ENCODE measurements at places on chromosomes 5 and 9. TPM values are rescaled to one million over a fixed set of nuclear protein-coding genes. Genes with fewer than 3 reads are reported as not detected.

GRCh38 chr9:80796632-80797031, 892.7 kb downstream of the TLE1 start:
- DNase-seq, result no peak

DNA sequence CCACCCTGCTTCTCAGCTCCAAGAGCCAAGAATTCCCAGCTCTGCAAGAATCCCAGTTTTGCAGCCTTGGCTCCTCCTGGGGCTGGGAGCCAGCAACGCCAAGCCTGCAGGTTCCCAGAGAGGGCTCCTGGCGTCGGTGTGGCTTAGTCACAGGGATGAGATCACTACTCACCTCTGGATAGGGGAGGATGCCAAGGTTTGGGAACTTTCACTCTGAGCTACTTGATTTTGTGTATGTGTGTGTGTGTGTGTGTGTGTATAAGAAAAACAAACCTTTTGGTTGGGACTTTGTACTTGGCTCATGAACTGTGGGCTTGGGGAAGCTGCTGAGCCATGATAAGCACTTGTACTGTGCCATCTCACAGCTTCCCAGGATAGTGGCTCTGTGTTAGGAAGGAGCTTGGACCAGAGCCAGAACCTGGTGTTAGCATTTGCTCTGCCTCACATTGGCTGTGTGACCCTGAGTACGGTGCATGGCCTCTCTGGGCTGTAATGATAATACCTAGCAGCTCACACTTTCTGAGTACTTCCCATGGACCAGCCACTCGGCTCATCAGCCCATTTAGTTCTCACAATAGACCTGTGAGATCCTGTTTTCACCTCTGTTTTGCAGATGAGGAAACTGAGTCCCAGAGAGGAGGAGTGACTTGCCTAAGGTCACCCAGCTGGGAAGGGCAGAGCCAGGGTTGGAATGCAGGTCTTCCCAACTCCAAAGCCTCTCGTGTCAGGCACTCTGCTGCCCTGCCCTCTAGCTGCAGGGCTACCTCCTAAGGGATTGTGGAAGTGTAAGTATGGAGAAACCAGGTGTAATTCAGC, 41.4 kb upstream of the DAB2IP start:
- DNase-seq, result peak; percentile 89

DNA sequence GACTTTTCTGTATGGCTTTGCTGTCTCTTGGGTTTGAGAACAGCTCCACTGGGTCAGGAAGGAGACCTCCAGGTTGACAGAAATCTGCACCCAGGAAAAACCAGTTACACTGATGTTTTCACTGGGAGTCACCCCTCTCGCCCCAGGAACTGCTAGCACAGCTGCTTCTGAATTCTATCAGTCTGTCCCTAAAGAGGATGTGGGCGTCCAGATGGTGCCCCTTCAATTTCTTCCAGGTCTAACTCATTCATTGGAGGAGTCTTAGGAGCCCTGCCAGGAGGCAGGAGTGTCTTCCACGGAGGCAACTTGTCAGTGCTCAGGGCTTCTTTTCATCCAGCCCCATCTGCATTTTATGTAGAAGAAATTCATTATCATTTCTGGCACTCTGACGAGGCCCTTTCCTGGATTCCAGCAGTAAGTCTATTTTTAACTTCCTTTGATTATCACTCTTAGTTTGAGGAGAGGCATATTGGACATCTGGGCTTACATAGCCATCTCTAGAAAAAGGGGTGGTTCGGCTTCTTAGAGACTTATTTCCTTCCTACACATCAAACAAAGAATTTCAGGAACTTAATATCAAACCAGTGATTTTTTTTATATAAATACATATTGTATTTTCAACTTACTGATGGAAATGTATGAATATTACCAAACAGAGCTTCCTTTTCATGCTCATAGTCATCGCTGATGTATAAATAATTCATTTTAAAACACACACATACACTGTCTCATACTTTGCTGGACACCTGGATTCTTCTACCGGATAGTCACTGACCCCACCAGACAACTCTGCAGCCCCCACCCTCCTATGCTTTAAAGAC, 148.8 kb downstream of the IRX2 start:
- no peak for DNase-seq

GRCh38 chr5:22053195-22053594, 799.9 kb downstream of the CDH12 start:
- no peak for DNase-seq

DNA sequence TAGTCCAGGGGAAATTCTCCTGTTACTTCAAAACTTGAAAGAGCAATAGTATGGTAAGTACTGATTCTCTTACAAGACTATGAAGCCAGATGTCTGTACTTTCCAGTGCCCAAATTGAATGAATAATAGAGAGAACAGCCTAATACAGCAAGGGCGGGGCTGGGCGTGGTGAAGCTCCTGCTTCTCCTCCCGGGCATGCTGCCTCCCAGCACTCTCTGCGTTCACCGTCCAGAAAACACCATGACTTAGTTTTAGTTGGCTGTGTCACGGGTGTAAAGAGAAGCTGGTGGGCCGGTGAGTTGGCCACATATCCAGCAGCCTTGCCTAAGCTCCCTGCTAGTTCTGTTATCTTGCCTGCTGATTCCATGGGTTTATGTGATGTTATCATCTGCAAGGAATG, 40.7 kb upstream of the ADAMTS2 start:
- DNase-seq, result no peak

GRCh38 chr5:1899201-1899600, 16.5 kb upstream of the IRX4 start:
- no peak for DNase-seq

GRCh38 chr5:21810737-21811316, 1042.3 kb downstream of the CDH12 start:
- no peak for DNase-seq

DNA sequence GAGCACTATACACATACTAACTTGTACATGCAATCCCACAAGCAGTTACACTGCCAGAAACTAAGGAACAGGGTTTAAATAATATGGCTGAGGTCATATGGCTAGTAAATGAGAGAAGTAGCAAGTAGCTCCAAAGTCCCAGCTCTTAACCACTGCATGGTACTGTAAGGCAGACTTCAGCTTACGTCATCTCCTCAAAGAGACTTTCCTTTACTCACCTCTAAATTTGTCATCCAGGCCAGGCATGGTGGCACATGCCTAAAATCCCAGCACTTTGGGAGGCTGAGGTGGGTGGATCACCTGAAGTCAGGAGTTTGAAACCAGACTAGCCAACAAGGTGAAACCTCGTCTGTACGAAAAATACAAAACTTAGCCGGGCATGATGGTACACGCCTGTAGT, 20.4 kb upstream of the SELENOP start:
- DNase-seq, result no peak

DNA sequence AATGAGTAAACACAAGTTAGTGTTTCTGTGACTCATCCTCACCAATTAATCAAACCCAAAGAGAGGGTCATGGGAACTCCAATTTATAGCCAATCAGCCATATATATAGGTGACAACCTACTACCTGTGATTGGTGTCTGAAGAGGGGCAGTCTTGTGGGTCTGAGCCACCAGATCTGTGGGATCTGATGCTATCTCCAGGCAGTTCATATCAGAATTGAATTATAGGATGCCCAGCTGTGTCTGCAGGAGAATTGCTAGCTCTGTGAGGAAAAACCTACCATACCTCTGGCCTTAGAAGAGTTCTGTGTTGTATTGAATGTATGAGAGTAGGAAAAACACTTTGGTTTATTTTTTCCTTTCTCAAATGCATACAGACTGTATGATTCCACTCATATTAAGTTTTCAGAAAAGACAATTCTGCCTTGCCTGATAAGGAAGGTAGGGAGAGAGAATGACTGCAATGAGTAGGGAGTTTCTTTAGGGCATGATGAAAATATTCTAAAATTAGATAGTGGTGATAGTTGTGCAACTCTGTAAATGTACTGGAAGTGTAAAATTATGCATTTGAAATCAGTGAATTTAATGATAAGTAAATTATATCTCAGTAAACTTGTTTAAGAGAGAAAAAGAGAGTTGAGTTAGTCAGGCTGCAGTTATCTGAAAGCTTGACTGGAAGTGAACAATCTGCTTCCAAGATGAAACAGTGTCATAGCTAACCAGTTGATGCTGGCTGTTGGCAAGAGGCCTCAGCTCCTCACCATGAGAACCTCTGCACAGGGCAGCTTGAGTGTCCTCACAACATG, 274.9 kb downstream of the AUH start:
- DNase-seq, result no peak

The TTC23L gene
- 0.66 TPM for polyA plus RNA-seq

The PPP3R2 gene
- 0.02 TPM for polyA plus RNA-seq

The IL7R gene
- 0.52 TPM for polyA plus RNA-seq

The C6 gene
- polyA plus RNA-seq, result 30.9 TPM

The MZB1 gene
- polyA plus RNA-seq, result 0.28 TPM
